Brain pericyte (primary cell): ENCODE measurements at places on chromosomes 2 and 18.

DNA sequence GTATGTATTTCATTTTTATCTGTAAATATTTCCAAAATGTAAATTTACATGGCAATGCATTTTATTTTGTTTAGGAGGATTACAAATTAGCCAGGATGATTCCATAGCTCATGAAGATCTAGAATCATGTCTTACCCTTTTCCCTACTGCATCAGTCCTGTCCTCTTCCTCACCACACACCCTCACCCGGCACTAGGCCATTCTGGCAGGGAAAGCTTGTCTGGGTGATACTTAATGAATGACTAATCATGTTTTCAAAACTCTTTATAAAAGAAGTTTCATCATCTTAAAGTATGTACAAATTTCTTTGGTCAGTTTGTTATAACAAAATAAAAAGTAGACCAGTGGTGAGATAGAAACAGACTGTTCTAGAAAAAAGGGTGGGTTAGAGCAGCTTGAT lies 283.3 kb upstream of the VWC2L start:
- no peak for DNase-seq

GRCh38 chr18:8794934-8795280 lies 89.6 kb downstream of the MTCL1 start:
- DNase-seq = no peak

DNA sequence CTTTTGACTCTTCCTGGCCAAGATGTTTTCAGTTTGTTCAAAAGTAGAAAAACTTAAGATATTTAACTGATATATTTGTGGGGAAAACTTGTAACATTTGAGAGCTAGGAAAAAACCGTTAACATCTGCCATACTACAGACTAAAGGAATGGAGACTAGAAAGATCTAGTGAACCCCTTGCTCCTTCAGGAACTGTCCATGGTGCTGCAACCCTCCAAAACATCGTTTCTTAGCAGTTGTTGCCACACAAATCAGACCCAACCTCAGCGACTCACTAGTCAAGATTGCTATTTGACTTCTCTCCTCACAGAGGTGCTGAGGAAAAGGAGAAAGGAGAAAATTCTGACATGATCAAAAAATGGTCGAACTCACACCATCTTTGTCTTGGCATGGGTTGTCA lies 393.8 kb upstream of the LYPD1 start:
- DNase-seq = no peak

GRCh38 chr2:8691859-8692437 lies 10.1 kb downstream of the ID2 start:
- no peak for DNase-seq

DNA sequence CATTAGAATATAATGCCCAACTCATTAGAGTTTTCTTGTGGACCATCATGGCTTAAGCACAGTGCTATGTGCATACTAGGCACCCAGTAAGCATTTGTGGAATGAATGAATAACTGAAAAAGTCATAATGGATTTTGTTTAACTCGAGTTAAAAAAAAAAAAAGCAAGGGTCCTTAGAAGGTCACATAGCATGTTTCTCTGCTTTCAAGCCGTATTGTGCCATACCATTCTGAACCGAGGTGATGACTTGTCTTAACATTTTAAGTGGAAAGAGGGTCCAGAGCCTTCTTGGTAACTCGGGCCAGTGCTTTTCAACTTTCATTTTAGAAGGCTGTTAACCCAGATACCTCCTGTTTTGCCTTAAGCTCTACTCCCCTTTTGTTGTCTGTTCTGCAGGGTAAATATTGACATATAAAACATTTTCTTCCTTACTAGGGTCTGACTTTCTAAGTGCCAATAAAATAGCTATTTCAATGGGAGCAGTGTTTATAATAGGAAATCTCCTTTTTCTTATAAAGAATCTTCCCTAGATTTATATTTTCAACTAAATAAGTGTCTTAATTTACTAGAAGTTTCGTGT lies 787 bp upstream of the ADGRF3 start:
- DNase-seq = no peak
